ENCODE measurements at places on chromosomes 5 and 9.

- DNase-seq: no peak
These were observed 66.4 kb downstream of the NRG2 start for GRCh38 chr5:139976703-139977102.

DNA sequence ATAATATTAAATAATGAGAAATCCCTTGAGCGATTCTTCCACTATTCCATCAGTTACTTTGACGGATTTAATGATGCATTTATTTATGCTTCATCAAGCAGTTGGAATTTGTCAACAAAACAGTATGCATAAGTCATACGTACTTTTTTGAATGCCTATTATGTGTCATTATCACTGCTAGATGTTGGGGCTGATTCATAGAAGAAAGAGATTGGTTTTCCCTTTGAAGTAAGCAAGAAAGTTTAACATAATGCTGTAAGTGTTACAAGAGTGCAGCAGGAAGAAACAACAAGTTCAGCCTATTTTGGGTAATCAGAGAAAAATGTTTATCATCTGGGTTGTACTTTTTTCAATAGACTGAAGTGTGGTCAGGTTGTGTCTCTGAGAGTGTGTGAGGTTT is 121.2 kb upstream of the RANBP3L start:
- DNase-seq: no peak

GRCh38 chr5:67686746-67687145 is 490.1 kb upstream of the CD180 start:
- DNase-seq: no peak

- DNase-seq: no peak
These were observed 318.4 kb upstream of the RIOK2 start for GRCh38 chr5:97501286-97501964.

DNA sequence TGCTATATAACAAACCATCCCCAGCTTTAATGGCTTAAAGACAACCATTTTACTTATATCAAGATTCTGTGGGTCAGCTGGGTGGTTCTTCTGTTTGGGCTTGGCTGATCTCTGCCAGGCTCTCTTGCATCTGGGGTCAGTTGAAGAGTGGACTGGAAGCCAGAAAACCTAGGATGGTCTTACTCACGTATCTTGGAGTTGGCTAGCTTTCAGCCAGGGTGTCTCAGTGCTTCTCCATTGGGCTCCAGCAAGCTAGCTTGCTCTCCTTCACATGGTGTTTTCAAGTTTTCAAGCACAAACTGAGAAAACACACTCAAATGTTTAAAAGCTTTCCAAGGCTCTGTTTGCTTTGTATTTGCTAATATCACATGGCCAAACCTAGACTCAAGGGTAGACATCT is 146.8 kb downstream of the PIK3R1 start:
- no peak for DNase-seq

GRCh38 chr5:82044010-82044409 is 72.2 kb downstream of the ATG10 start:
- no peak for DNase-seq

GRCh38 chr9:38026840-38027527 is 42.0 kb downstream of the SHB start:
- no peak for DNase-seq

GRCh38 chr9:4114569-4115505 is 185.0 kb downstream of the GLIS3 start:
- DNase-seq: no peak

DNA sequence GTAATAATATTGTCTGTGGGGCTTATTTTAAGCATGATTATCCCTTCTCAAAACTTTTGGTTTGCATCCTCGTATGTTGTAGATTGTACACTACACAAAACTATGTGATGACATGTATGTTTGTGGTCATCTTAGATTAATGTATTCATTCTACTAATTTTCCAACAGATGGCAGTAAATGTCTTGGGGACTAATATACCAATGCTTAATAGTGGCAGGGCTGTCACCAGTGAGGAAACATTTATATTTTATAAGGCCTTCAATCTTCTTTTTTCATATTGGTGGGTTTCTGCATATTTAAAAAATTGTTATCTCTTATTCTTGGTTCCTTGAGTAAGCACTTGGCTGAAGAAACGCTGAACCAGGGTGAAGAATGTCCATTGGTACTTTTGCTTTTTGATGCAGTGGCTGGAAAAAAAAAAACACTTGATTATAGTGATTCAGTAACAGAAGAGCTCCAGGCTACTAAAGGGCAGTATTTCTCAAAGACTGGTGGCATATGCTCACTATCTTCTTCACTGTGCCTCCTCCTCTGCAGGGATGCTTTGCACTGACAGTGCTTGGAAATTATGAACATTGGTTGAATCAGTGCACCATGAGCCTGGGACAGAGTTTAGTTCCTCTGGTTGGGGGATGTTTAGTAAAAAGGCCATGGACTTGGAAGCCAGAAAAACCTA is 530.3 kb downstream of the RASEF start:
- no peak for DNase-seq

GRCh38 chr5:149147676-149148075 is 6.4 kb downstream of the ABLIM3 start:
- no peak for DNase-seq

DNA sequence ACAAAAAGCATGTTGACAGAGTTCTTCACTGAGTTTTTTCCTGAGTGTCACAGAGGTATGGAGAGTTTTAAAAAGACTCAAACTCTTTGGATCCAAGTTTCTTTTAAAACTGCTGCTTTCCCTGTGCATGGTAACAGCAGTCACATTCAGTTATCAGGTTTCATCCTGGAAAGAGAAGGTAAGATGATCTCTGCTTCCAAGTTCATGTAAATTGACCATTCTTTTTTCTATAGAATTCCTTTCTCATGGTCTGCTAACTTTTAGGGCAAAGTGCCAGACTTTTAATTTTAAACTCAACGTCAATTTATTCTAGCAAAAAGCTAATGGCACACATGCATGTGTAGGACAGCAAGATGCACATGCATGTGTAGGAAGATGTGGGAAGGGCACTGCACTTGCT is 52.5 kb upstream of the PRLR start:
- no peak for DNase-seq

GRCh38 chr5:66246608-66247007 is 102.5 kb downstream of the SREK1 start:
- DNase-seq: no peak

GRCh38 chr5:90347462-90347861 is 62.1 kb downstream of the CETN3 start:
- DNase-seq: no peak

GRCh38 chr5:171701100-171701541 is 84.5 kb upstream of the SMIM23 start:
- no peak for DNase-seq

GRCh38 chr5:154493274-154493673 is 15.2 kb upstream of the HAND1 start:
- no peak for DNase-seq
